ENCODE measurements at places on chromosomes 12 and 14.
A peak's percentile ranks its signal among the peaks of the same experiment; 100 is the strongest.

GRCh38 chr14:48580692-48581091 is 905.3 kb upstream of the MDGA2 start:
- DNase-seq = no peak

- no peak for DNase-seq
Measured at GRCh38 chr14:64185184-64185583, 109.0 kb downstream of the ESR2 start.

DNA sequence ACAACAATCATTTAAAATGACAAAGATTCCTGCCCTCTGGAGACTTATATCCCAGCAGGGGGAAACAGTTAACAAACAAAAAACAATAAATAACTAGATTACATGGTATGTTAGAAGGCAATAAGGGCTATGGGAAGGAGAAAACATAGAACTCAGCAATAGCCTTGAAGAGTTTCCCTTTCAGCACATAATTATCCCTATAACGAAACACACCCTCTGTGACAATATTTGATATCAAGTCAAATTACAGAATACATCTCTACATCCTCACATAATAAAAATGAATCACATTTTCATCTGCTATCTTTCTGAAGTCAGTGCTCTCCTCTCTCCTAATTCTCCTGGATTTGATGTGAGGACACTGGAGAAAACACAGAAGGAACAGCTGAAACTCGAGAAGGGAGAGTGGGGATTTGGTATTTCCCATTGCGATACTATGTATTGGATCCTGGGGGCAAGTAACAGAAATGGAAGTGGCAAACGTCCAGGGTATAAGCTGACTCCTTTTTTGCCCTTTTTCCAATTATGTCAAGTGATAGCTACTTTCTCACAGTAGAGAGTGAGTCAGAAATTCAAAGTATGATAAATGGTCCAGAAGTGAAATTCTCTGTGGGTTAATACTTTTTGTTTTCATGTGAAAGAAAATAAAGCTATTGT is 9.7 kb upstream of the PTGER2 start:
- DNase-seq = no peak

DNA sequence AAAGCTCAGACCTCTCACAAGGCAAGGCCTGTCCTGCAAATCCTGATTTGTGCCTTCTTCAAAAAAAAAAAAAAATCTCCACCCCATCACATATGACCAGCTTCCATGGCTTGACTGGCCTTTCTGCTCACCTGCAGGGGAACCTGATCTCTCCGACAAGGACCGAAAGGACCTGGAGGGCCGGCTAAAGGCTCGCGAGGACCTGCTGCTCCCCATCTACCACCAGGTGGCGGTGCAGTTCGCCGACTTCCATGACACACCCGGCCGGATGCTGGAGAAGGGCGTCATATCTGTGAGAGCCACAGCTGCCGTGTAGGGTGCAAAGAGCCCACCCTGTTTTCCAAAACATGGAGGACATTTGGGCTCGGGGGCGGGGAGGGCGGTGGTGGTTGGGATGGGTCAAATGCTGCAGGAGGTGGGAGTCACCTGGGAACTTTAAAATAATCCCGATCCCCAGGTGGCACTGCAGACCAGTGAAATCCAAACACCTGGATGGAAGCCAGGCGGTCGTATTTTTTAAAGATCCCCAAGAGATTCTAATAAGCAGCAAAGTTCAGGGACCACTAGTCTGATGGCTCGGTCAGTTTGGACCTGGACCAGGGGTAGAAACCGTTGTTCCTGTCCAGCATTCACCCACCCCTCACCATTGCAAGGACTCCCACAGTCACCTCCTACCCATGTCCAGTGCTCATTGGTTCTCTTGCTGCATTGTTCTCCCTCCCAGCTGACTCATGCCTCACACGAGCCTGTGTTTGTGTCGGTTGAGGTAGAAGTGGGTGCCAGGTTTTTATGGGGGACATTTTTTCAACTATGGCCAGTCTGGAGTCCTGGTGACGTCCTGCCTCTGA is 44.8 kb downstream of the FOXN4 start:
- DNase-seq = peak; percentile 41

- DNase-seq = no peak
Measured at GRCh38 chr12:88241862-88242570, 99.9 kb downstream of the TMTC3 start.

DNA sequence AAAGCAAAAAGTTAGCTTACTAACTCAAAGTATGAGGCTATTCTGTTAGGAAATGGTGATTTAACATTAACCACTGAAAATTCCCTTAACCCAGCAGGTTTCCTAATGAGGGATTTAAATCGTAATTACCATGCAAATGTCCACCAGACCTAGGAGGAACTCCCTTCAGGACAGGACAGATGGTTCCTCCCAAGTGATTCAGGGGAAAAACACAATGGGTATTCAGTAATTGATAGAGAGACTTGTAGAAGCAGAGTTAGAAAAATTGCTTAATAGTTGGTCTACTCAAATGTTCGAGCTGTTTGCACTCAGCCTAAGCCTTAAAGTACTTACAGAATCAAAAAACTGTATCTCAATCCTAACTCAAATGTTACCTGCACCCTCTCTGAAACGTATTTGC is 21.6 kb downstream of the RERGL start:
- DNase-seq = no peak

DNA sequence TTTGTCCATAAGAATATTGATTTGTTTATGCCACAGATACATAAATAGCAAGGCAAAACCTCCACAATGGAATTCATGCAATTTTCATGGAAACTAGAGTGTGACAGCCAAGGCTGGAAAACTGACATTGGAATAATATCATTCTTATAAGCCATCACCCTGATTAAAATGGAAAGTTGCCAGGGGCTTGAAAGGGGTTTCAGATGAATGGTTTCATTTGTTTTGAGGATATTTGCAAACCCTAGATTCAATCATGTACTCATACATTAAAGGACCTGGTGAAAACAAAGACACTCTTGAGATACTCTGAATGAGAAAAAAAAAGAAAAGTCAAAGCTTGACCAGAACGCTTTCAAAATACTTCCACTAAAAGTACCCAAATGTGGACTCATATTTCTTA is 205.7 kb downstream of the DIO2 start:
- DNase-seq = no peak

DNA sequence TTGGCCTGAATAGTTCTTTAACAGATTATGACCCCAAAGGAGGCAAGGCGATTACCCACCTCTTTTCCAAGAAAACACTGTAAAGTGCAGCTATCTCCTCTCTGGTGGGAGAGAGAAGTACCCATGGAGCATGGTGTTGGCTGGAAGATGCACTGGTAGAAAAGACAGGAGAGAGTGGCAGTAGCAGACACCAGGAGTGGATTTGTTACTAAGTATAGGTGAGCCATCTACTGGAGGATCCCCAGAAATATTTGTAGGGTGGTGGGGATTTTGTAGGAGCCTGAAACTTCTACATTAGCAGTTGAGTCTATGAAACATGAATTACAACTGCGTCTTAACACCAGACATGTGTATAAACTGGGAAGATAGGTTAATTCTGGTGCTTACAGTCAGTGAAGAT is 148.0 kb downstream of the SLC38A4 start:
- no peak for DNase-seq

GRCh38 chr14:99408286-99408970 is 72.2 kb downstream of the SETD3 start:
- no peak for DNase-seq

GRCh38 chr14:87960013-87960787 is 32.8 kb downstream of the GALC start:
- no peak for DNase-seq

- no peak for DNase-seq
Measured at GRCh38 chr12:79448816-79449215, 241.9 kb downstream of the PAWR start.

GRCh38 chr14:20612403-20612802 is 21.2 kb upstream of the RNASE12 start:
- DNase-seq = no peak

- no peak for DNase-seq
Measured at GRCh38 chr14:54322246-54322645, 74.6 kb upstream of the CDKN3 start.

GRCh38 chr12:18749386-18749957 is 11.6 kb downstream of the CAPZA3 start:
- DNase-seq = no peak

- DNase-seq = no peak
Measured at GRCh38 chr14:106788534-106788933, 1262.2 kb downstream of the TMEM121 start.

DNA sequence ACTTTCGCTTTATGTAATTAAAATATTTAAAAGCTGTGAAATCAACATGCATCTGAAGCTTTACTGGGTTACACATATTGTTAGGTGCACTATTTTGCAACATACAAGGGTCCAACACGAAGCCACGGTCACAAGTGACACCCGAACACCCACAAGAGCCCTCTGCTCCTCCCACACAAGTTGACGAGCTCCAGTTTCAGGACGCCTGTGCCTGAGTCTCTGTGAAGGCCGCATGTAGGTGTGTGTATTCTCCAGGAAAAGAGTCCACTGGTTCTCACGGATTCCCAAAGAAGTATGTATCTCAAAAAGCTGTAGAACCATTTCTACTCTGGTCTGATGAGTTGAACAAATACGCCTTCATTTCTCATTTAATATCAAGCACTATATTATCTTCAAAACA is 12.0 kb downstream of the SLC15A4 start:
- no peak for DNase-seq

- no peak for DNase-seq
Measured at GRCh38 chr14:72682188-72682587, 211.7 kb downstream of the DPF3 start.

GRCh38 chr12:93741659-93742109 is 64.5 kb downstream of the CRADD start:
- DNase-seq = no peak

DNA sequence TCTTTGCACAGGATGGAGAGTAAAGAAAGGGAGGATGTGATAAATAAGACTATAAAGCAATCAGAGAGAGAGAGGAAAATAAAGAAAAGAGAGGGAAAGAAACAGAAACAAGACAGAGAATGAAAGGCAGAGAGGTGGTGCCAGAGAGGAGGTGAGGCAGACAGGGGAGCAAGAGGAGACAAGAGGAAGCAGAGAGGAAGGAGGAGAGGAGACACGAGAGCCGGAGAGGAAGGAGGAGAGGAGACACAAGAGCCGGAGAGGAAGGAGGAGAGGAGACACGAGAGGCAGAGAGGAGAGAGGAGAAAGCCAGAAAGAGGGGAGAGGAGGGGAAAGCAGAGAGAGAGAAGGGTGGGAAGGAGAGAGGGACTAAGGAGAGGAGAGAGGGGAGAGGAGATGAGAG is 125.2 kb downstream of the PAPOLA start:
- no peak for DNase-seq

DNA sequence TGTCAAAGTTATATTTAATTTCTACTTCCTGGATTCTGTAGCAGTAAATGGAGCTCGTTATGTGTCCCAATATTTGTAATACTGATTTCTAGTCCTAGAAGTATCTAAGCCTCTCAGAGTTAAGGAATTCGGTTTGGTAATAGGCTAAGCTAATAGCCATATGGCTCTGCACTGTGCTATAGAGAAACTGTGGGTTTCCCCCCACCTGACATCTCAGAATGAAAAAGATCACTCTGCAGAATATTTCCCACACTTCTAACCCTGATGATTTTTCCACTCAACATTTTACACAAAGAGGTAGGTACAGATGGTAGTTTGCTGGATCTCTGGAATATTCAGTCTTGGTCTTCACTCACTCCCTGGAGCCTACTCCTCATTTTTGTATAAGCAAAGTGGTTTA is 71.2 kb downstream of the BORCS5 start:
- DNase-seq = no peak

DNA sequence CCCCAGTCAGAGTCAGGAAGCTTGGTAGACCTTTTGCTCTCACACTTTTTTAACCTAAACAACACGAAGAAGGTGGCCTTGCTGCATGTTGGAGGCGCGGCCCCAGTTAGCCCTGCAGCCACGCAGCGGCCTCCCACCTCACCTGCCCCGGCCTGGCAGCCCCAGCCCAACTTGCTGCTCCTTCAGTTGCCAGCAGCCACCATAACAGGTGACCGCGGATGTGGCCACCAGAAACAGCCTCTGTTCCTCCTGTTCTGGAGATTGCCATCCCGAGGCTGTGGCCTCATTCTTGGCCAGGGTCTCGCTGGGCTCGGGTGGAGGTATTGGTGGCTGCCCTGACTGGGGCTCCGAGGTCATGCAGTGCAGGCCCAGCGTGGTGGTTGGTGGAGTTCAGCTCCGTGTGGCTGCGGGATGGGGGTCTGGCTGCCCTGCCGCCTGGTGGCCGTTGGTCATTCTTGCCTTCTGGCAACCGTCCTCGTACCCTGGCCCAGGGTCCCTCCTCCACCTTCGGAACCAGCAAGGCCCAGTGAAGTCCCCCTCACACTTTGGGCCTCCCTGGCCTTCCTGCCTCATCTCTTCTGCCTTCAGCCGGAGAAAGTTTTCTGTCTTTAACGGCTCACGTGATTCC is 20.7 kb upstream of the TEX22 start:
- DNase-seq = no peak

- no peak for DNase-seq
Measured at GRCh38 chr12:62977418-62977817, 42.5 kb upstream of the PPM1H start.

DNA sequence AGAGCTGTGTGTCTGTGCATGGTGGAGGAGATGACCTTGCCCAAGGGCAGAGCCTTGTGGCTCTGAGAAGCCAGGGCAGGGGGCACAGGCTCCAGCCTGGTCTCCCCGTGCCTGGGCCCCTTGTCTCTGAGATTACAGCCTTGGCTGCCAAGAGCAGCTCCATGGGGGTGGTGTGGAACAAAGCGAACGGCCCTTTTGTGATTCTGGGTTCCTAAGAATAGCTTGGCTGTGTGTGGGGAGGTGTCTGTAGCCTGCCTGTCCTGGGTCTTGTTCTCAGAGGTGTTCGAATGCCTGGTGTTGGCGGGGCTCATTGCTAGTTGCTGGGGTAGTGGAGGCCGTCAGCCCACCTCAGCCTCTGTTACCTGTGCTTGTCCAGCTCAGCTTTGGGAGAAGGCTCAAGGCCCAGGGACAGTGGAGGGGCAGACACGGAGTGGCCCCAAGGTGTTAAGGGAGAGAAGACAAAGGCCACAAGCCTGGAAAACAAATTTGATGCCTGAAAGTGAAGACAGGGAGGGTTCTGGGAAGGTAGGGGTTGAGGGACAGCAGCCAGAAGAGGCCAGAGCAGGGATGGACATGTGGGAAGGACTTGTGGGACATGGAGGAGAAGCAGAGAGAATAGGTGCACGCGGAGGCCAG is 7.4 kb upstream of the MYH7 start:
- no peak for DNase-seq

DNA sequence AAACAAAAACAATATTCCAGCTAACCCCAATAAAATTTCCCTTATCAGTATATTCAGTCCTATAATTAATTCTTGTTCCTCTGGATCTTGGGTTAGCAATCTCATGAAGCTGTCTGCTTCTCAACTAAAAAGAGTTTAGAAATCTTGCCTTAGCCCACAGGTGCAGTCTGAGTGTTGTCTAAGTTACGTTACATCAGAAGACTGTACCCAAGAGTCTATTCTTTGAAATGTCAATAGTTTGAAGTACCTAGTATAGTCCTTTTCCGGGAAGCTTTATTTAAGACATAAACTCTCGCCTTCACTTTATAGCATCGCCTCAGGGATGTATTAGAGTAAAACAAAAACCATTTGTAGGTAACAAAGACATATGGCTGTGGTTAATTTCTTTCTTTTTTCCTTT is 465.1 kb downstream of the FUT8 start:
- DNase-seq = no peak

All from activated naive CD8-positive, alpha-beta T cell treated with anti-CD3 and anti-CD28 coated beads for 36 hours (primary cell).